Activated CD4-positive, alpha-beta memory T cell treated with anti-CD3 and anti-CD28 coated beads for 36 hours (primary cell): ENCODE measurements at places on chromosomes 3 and 15. TPM values are rescaled to one million over a fixed set of nuclear protein-coding genes. Genes with fewer than 3 reads are reported as not detected.

GRCh38 chr3:156978481-156978961 is 152.4 kb downstream of the LEKR1 start:
- H3K4me1 ChIP-seq: peaks cover 10% of the 10 kb centered on the region
- H3K27ac ChIP-seq: no peak overlapping the region
- no peaks in the 10 kb centered on the region for H3K27me3 ChIP-seq
- H3K4me3 ChIP-seq: no peak overlapping the region
- H3K36me3 ChIP-seq: no peaks in the 10 kb centered on the region

DNA sequence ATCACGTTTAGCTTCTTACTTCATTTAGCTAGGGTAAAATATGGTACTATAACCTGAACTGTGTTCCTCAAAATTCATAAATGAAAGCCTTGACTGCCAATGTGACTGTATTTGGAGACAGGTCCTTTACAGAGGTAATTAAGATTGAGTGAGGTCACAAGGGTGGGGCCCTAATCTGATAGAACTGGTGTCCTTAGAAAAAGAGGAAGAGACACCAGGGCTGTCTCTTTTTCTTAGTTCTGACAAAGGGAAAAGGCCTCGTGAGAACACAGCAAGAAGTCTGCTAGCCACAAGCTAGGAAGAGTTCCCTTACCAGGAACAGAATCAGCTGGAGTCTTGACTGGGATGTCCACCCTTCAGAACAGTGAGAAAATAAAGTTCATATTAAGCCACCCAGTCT is 162.7 kb downstream of the GMNC start:
- no peak overlapping the region for H3K4me3 ChIP-seq
- H3K36me3 ChIP-seq: no peaks in the 10 kb centered on the region
- H3K27me3 ChIP-seq: peaks cover 26% of the 10 kb centered on the region
- no peaks in the 10 kb centered on the region for H3K4me1 ChIP-seq

DNA sequence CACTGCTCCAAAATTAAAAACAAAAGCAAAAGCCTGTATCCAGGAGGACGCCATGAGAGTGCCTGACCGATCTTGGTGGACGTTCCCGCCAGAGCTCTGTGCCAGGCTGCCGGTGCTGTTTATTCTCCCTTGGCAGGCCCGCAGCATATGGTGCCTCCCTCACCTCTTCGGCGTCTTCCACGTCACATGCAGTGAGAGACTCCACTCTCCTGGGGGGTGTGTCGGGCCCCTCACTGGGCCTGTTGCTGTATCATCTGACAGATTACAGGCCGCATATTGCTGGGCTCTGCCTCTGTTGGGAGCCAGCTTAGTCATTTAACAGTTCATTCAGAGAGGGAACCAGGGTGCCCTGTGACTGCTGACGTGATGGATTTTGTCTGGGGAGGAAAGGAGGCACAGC is 86.4 kb upstream of the ARRDC4 start:
- no peak overlapping the region for H3K4me3 ChIP-seq
- no peak for DNase-seq
- no peaks in the 10 kb centered on the region for H3K36me3 ChIP-seq
- no peaks in the 10 kb centered on the region for H3K4me1 ChIP-seq
- no peak overlapping the region for H3K27ac ChIP-seq

DNA sequence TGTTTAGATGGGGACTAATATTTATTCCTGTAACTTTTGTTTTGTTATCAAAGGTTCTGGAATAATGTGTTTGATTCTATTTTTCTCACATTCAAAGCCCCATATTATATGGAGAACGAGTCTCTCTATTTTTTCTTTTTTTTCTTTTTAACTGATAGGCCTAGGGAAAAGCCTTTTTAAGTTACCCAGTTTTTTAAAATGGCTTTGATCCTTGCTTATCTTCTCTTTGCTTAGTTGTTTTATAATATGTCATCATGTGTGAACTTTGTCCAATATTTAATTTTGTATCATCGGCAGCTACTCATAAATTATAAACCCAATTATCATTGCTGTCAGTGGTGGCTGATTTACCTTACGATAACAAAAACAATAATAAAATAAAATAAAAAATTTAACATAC is 610.3 kb upstream of the BCHE start:
- H3K4me1 ChIP-seq: no peaks in the 10 kb centered on the region
- no peaks in the 10 kb centered on the region for H3K36me3 ChIP-seq
- DNase-seq: no peak
- no peaks in the 10 kb centered on the region for H3K27me3 ChIP-seq
- no peak overlapping the region for H3K27ac ChIP-seq
- H3K4me3 ChIP-seq: no peak overlapping the region

GRCh38 chr3:191300422-191300821 is 28.8 kb upstream of the CCDC50 start:
- H3K27ac ChIP-seq: no peak overlapping the region
- DNase-seq: no peak
- H3K4me3 ChIP-seq: no peak overlapping the region
- no peaks in the 10 kb centered on the region for H3K36me3 ChIP-seq
- H3K27me3 ChIP-seq: no peaks in the 10 kb centered on the region

DNA sequence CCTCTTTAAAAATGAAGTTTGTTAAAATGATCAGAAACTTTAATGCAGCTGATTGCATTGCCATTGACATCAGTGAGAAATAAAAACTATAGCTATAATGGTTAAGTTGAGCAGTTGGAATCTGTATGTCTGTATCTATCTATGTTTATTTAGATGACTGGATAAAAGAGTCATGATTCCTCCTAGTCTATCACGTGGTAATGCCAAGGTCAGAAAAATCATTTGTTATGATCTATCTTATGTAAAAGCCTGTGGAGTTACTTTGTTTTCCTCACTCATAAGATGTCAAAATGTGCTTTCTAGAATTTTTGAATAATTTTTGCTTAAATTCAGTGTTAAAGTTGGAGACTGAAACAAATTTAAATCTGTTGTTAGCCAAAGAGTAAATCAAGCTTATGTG is 63.3 kb downstream of the MBNL1 start:
- no peaks in the 10 kb centered on the region for H3K27me3 ChIP-seq
- H3K27ac ChIP-seq: peak overlapping the region; percentile 53
- H3K4me1 ChIP-seq: peaks cover 84% of the 10 kb centered on the region
- H3K36me3 ChIP-seq: peaks cover 17% of the 10 kb centered on the region

- no peaks in the 10 kb centered on the region for H3K27me3 ChIP-seq
- no peak overlapping the region for H3K27ac ChIP-seq
- no peak overlapping the region for H3K4me3 ChIP-seq
- peaks cover 1% of the 10 kb centered on the region for H3K4me1 ChIP-seq
- no peak for DNase-seq
Measured at GRCh38 chr3:33612607-33613006, 105.4 kb downstream of the CLASP2 start.

DNA sequence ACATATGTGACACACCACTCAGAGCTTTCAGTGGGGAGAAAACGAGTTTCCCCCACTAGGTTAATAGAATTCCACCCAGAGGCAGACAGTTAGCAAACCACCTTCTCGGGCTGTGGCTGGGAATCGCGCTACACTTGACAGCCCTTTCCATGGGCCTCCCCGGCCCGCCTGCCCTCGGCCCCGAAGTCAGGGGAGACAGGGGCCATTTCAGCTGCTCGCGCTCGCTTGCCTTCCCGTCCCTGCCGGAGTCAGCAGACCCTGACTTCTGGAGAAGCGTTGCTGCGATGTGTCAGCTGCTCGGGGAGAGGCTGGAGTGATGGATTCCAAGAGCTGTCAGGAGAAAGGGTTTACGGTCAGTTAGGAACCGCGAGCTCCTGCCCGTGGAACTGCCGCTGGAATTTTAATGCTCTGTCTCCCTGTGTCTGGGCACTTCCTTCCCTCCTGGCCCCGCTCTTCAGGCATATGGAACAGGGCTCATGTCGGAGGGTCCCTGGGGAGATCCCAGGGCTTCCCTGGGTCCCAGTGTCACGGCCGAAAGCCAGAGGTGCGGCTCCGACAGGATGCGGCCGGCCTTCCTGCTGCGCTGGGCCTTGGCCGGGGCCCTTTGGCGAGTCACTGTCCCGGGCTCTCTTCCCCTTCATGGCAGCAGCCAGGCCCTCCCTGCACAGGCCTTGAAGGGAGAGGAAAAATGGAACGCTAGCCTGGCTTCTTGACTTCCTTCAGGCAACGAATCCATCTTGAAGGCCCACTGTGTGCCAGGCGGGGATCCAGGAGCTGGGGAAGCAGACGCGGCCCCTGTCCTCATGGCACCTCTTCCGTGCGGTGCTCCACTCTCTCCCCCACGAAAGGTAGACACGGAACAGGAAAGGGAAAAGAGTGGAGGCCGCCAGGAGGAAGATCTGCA is 38.4 kb upstream of the VPS8 start:
- no peak for DNase-seq
- no peak overlapping the region for H3K4me3 ChIP-seq
- H3K27me3 ChIP-seq: peaks cover 8% of the 10 kb centered on the region
- H3K4me1 ChIP-seq: no peaks in the 10 kb centered on the region

DNA sequence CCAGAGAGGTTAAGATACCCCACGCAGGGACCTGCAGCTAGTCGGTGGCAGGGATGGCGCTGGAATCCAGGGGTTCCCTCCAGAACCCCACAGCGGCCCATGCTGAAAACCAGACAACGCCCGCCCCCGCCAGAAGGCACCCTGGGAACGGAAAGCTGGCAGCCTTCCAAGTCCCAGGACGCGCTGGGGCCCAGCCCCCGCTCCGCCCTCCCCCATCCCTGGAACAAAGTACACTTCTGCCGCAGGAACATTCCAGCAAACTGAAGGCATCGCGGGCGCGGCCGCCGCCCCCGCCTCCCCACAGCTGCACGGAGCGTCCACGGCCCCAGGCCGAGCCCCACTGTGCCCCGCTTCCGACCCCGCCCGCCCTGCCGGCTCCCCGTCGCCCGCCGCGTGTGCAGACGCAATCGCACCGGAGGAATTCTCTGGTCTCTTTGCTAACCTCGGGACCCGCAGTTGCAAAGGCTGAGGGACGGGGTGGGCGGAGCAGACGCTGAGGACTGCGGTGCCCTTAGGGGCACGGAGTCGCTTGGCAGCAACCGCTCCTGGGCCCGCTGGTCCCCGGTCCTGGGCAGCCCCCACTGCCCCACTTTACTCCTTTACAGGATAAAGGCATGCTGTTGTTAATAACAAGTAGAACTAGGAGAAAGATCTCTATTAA is 44.8 kb upstream of the RNU6-1 start:
- H3K27me3 ChIP-seq: peaks cover 6% of the 10 kb centered on the region
- no peak overlapping the region for H3K27ac ChIP-seq
- peak; percentile 65 for DNase-seq
- H3K4me1 ChIP-seq: peaks cover 11% of the 10 kb centered on the region
- H3K4me3 ChIP-seq: peak overlapping the region; percentile 61

DNA sequence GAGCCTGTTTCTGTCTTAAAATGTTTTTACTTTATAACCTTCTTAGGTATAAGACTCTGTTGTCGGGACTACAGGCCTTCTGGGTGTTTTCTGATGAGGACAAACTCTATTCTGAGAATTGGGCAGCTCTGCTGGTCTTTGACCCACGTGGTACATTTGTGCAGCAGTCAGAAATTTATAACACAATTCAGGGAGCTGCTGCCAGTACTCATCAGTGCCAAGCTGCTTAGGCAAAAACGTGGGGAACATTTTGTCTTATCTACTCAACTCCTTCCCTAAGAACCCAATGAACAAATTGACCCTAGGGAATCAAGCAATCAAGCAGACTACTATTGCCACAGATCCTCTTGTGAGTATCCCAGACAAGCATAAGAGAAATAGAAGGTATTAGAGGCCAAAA is 180.7 kb upstream of the PDZRN3 start:
- no peak overlapping the region for H3K27ac ChIP-seq
- DNase-seq: no peak
- no peaks in the 10 kb centered on the region for H3K36me3 ChIP-seq
- no peak overlapping the region for H3K4me3 ChIP-seq
- no peaks in the 10 kb centered on the region for H3K4me1 ChIP-seq
- H3K27me3 ChIP-seq: no peaks in the 10 kb centered on the region

GRCh38 chr3:37074178-37074577 is 80.9 kb downstream of the MLH1 start:
- H3K27ac ChIP-seq: no peak overlapping the region
- peaks cover 27% of the 10 kb centered on the region for H3K36me3 ChIP-seq
- no peaks in the 10 kb centered on the region for H3K27me3 ChIP-seq
- H3K4me1 ChIP-seq: peaks cover 6% of the 10 kb centered on the region
- no peak for DNase-seq

GRCh38 chr3:4292301-4292700 is 10.9 kb upstream of the SETMAR start:
- no peak for DNase-seq
- no peak overlapping the region for H3K27ac ChIP-seq
- peaks cover 7% of the 10 kb centered on the region for H3K4me1 ChIP-seq
- no peak overlapping the region for H3K4me3 ChIP-seq

DNA sequence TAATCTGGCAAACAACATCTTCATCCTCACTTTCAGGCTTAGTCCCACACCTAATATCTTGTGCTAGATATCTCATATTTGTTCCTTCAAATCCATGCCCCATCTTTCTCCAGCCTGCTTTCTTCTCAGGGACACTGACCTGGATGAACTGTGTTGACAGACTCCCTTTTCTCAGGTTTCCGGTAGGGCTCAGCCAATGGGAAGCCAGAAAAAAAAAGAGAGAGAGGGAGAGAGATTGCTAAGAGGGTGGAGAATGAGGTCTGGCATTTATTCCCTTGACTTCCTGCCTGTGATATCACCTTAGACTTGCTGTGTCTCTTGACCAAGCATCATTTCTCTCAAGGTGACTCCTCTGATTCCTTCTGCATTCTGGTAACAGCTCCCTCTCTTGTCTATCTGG is 145.6 kb upstream of the ABI3BP start:
- H3K27ac ChIP-seq: no peak overlapping the region
- H3K4me1 ChIP-seq: peaks cover 2% of the 10 kb centered on the region
- no peak for DNase-seq

DNA sequence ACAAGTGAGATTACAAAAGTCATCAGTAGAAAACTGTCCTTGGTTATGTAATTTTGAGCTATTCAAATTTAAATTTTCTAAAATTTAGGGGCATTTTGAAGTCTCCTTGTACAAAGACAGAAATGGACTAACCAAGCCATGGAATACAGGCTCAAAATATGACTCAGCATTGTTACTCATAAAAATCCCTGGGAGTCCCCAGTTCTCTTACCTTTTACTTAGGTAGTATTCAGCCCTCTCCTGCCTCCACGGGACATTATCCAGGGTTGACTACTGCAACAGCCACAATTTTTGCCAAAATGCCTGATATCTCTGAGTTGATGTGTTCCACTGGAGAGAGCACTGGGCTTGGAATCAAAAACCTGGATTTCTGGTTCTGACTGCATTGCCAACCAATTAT is 25.0 kb downstream of the CLDN18 start:
- H3K4me1 ChIP-seq: no peaks in the 10 kb centered on the region
- no peak overlapping the region for H3K27ac ChIP-seq
- H3K36me3 ChIP-seq: no peaks in the 10 kb centered on the region
- H3K27me3 ChIP-seq: peaks cover 17% of the 10 kb centered on the region
- DNase-seq: no peak

GRCh38 chr15:48595981-48596380 is 49.5 kb downstream of the FBN1 start:
- no peaks in the 10 kb centered on the region for H3K4me1 ChIP-seq
- H3K27ac ChIP-seq: no peak overlapping the region
- no peak overlapping the region for H3K4me3 ChIP-seq
- H3K36me3 ChIP-seq: no peaks in the 10 kb centered on the region
- no peak for DNase-seq
- H3K27me3 ChIP-seq: peaks cover 5% of the 10 kb centered on the region

The TASOR gene
- total RNA-seq: 81.3 TPM

The PRTG gene
- not detected for total RNA-seq

The FES gene
- 18.0 TPM for total RNA-seq

The TFRC gene
- total RNA-seq: 341 TPM

The RETNLB gene
- total RNA-seq: not detected

The TRPM1 gene
- total RNA-seq: not detected

The AMOTL2 gene
- 0.12 TPM for total RNA-seq

The SNTN gene
- not detected for total RNA-seq

The MESP1 gene
- total RNA-seq: 4.6 TPM

The SMAD6 gene
- 0.07 TPM for total RNA-seq

The EBLN2 gene
- total RNA-seq: 6.0 TPM
